ENCODE measurements at places on chromosomes 2 and 18.

- no peak for DNase-seq
Measured at GRCh38 chr2:45332094-45332493, 279.0 kb downstream of the SRBD1 start.

DNA sequence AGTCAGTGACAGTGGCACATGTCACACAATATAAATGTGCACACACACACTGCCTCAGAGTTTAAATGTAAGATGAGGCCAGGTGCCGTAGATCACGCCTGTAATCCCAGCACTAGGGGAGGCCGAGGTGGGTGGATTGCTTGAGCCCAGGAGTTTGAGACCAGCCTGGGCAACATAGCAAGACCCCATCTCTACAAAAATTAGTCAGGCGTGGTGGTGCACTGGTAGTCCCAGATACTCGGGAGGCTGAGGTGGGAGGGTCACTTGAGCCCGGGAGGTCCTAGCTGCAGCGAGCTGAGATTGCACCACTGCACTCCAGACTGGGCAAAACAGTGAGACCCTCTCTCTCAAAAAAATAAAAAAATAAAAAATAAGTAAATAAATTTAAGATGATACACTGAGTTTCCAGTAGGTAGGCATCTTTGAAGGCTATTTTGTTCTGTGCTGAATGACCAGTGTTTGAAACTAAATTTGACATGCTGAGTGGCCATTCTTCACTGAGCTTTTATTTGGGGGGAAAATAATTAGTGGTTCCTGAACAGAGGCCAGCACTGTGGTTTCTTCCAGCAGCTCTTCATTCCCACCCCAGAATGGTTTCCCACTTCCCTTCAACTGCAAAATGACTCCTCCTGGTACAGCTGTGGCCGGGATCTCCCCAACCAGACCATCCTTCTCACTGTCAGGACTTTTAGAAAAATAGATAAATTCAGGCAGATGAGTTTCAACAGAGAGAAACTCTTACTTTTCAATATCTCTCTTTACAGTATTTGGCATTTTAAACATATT, 44.9 kb downstream of the PSMG2 start:
- DNase-seq = no peak

DNA sequence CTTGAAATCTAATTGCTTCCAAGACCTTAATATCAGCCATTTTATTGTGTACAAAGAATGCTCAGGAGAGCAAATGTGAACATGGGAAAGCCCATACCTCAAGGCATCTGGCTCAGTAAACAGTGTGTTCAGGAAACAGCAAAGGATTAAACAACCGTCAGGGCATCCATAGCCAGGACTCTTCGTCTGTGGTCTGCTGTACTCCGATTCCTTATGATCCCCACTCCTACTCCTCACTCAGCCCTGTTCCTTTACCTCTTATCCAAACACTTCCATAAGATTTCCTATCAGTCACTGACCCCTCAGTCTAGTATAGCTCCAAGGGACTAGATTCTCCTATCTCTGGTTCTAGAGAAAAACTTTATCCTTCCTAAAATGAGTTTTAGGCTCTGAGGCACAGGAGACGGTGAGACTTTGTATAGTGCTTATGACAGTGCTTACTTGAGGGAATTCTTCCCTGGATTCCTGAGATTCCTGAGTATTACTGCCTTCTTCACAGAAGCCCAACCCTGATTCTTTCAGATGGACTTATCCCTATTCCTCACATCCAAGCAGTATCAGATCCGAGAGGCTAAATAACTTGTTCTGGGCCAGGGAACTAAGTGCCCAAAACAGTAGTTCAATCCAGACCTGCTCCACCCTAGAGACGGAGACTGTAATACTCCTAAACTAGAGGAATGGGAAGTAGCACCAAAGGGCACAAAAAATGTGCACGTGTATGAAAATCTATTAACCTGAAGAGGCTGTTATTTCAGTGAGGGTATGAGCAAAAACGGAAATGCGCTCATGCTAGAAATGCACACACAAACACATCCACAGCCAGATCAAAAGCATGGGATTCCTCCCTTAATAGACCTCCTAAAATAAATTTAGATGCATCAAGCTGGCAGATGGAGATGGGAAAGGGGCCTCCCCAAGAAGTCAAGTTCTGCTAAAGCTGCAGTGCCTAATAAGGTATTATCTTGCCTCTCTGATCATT, 42.1 kb upstream of the SIGLEC15 start:
- DNase-seq = no peak

- DNase-seq = no peak
Measured at GRCh38 chr2:54958717-54959371, 91.4 kb downstream of the RTN4 start.

GRCh38 chr18:5975111-5976002, 80.0 kb upstream of the TMEM200C start:
- no peak for DNase-seq
